ENCODE measurements at places on chromosomes 16 and 17.

- DNase-seq, result no peak
These were observed 25.3 kb downstream of the IGF2BP1 start for GRCh38 chr17:49022391-49022941.

DNA sequence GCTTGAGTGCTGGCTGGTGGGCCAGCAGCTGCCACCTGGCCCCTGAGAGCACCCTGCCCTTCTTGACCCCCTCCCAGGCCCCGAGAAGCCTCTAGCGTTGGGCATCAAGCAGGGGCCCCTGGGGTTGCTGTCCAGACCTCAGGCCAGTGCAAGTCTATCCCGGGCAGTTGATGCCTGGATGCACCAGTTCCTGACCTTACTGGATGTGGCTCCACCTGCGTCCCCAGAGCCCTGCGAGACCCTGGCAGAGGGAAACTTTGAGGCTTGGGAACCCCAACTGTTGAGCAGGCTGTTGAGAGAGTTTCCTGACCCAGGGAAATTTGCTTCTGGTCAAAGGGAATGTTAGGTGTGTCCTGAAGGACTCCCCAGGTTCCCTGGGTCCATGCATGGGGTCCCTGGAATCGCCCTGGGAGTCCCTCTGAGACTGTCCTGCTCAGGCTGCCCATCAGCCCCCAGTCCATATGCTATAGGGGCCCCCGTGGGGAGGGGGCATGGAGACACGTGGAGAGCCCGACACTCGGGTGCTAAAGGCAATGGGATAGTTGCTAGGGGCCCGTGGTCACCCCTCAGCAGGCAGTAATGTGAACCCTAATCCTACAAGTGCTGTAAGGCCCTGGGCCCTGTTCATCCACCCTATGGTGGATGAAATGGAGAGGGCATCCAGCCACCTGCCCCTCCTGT is 46.4 kb downstream of the RAB11FIP4 start:
- no peak for DNase-seq

DNA sequence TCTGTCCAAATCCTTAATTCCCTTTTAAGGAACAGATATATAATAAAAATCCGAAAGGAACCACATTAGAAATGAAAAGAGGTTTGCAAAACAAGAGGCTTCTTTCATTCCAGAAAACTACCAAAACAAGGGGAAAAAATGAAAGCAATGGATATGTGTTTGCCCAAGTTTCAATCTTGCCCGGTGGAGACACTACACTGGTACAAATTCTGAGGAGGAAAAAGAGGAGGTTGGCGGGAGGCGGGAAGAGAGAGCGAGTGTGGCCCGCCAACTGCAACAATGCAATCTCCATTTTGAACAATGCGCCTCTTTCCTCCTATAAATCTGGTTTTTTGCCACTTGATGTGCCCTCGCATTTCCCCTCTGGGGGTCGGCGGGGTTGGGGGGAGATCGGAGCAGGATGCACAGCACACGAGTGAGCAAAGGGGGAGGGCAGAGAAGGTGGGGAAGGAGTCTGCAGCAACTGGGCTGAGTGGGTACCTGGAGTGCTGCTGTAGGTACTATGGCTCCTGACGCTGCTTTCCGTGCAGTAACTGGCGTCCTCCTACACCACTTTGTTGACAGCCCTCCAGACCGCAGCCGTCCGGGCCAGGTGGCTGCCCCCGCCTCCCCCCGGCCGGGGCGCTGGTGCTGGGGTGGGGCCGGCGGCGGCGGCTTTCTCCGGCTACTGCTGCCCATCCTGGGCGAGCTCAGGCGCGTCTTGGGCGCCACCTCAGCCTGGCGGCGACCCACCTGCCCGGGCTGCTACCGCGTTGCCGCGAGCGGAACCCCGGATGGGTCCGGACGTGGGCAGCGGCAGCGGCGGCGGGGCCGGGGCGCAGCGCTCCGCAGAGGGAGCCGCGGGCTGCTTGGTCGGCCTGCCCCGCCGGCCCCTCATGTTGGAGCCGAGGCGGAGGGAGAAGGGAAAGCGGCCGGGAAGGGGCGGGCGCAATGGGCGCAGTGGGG is 93.8 kb upstream of the PLEKHM1 start:
- DNase-seq, result no peak

DNA sequence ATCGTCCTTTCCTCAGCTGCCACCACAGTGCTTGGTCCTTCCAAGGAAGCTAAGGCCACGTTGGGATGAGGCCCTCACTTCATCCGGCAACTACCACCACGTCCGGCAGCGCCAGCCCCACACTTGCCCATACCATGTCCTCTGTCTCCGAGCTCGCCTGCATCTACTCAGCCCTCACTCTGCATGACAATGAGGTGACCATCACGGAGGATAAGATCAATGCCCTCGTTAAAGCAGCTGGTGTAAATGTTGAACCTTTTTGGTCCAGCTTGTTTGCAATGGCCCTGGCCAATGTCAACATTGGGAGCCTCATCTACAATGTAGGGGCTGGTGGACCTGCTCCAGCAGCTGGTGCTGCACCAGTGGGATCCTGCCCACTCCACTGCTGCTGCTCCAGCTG is 44.9 kb downstream of the TTC19 start:
- no peak for DNase-seq

- DNase-seq, result no peak
These were observed 523.0 kb upstream of the CDH11 start for GRCh38 chr16:65644821-65645220.

GRCh38 chr16:12119562-12119961 is 143.0 kb downstream of the SNX29 start:
- DNase-seq, result no peak

GRCh38 chr17:27217631-27218030 is 76.3 kb upstream of the WSB1 start:
- no peak for DNase-seq

Data from amniotic stem cell (primary cell).